A549 treated with ZK216348 at 1 μM for 4 hours (cell line): ENCODE measurements at places on chromosomes 16 and 17. TPM values are rescaled to one million over a fixed set of nuclear protein-coding genes. Genes with fewer than 3 reads are reported as not detected.

The TOM1L1 gene
- total RNA-seq, result 33.3 to 47.3 TPM (median 38.7 TPM) in 5 replicates

The KRT36 gene
- not detected in 5 replicates for total RNA-seq

The CCNF gene
- 16.8 to 24.3 TPM (median 23.8 TPM) in 5 replicates for total RNA-seq

The MRC2 gene
- 25.8 to 66.0 TPM (median 53.9 TPM) in 5 replicates for total RNA-seq

The TRPV3 gene
- total RNA-seq, result 0.15 to 0.92 TPM (median 0.33 TPM) in 5 replicates

The PABPN1L gene
- total RNA-seq, result not detected in 5 replicates

The TMEM88 gene
- 0.30 to 0.46 TPM (median 0.45 TPM) in 5 replicates for total RNA-seq

The SCN4A gene
- total RNA-seq, result 0.01 to 0.11 TPM (median 0.07 TPM) in 4 of 5 replicates, not detected in the other

The TNP2 gene
- not detected in 5 replicates for total RNA-seq

The OTOP2 gene
- total RNA-seq, result 0.06 to 0.14 TPM in 2 of 5 replicates, not detected in the others

The NOL11 gene
- total RNA-seq, result 67.3 to 99.2 TPM (median 73.6 TPM) in 5 replicates

The PPY gene
- not detected in 5 replicates for total RNA-seq

The NOTUM gene
- total RNA-seq, result 0.29 to 0.66 TPM (median 0.49 TPM) in 4 of 5 replicates, not detected in the other

The SMYD4 gene
- total RNA-seq, result 6.8 to 10.2 TPM (median 9.4 TPM) in 5 replicates

The TUBG2 gene
- 19.6 to 25.9 TPM (median 22.6 TPM) in 5 replicates for total RNA-seq

The KCNAB3 gene
- total RNA-seq, result 1.8 to 4.1 TPM (median 2.5 TPM) in 5 replicates

The RAI1 gene
- 27.2 to 42.2 TPM (median 40.2 TPM) in 5 replicates for total RNA-seq

The KRTAP3-2 gene
- total RNA-seq, result not detected in 5 replicates

The VMP1 gene
- 130 to 257 TPM (median 180 TPM) in 5 replicates for total RNA-seq

The MMP28 gene
- 2.7 to 8.4 TPM (median 7.1 TPM) in 5 replicates for total RNA-seq

The CCL7 gene
- 0.65 TPM in 1 of 5 replicates, not detected in the others for total RNA-seq

The PARD6A gene
- 1.2 to 2.6 TPM (median 1.8 TPM) in 5 replicates for total RNA-seq

The CACNA1H gene
- total RNA-seq, result 6.3 to 18.6 TPM (median 17.1 TPM) in 5 replicates

The CD300LB gene
- total RNA-seq, result 0.11 TPM in 1 of 5 replicates, not detected in the others

The PRR35 gene
- total RNA-seq, result 0.11 to 0.20 TPM (median 0.13 TPM) in 4 of 5 replicates, not detected in the other
